ENCODE measurements at places on chromosomes 5 and 9.

DNA sequence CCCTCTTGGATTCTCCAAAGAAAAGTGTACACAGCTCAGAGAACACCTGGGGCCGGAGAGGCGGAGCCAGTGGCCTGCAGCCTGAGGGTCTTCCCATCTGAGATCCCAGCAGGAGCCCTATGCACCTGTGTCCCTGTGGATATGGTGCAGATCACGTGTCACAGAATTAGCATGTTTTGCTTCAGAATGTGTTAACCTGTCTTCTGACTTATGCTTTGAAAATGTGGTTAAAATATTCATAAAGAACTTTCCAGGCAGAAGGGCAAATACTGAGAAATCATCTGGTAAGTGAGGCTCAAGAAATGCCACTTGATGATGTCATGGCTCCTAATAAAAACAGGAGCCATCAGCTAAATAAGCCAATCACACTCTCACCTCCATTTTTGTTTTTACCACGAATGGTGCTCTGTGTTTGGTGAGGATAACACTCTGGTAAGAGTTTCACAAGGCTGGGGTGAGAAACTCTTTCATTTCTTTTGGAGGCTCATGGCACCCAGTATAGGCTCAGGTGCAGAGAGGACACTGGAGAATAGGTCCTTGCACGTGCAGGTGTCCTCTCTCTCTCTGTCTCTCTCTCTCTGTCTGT lies 279.8 kb downstream of the FSTL4 start:
- DNase-seq, result no peak

DNA sequence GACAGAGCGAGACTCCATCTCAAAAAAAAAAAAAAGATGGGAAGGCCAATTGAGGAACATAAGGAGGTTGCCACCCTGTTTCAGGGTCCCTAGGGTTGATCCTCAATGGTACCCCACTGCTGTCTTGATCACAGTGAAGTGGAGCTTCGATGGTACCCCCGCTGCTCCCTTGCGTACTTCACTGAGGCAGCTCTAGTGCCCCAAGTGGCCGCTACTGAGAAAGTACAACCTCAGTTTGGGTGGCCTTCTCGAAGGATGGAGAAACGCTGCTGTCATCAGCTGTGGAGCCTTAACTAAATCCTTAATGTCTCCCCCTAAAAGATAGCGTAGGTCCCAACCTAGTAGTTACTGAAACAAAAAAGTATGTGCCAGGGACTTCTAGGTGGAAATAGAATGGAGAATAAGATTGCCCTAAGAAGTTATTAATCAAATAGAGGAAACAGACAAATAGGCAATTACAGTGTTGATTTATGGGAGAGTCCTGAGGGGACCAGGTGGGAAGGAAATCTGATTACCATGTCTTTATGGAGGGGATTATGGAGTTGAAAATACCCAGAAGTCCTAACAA lies 6.3 kb downstream of the TESK1 start:
- peak; percentile 27 for DNase-seq

GRCh38 chr9:76459694-76460635 lies 983 bp downstream of the GCNT1 start:
- peak; percentile 4 for DNase-seq

DNA sequence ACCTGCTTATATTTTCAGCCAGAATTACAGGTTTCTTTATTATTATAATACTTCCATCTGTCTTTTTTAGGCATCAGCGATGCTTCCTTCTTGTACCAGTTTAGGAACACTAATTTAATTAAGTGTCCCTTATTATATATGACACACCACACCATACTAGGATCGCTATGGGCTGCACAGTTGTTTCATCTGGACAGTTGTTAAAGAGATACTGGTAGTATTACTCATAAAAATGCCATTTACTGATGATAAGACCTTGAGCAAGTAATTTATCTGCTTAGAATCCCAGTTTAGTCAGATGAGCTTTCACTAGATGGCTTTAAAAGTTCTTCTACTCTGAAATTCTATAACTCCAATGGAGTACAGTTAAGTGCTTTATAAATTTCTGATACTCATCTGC lies 17.1 kb downstream of the ARSK start:
- no peak for DNase-seq

DNA sequence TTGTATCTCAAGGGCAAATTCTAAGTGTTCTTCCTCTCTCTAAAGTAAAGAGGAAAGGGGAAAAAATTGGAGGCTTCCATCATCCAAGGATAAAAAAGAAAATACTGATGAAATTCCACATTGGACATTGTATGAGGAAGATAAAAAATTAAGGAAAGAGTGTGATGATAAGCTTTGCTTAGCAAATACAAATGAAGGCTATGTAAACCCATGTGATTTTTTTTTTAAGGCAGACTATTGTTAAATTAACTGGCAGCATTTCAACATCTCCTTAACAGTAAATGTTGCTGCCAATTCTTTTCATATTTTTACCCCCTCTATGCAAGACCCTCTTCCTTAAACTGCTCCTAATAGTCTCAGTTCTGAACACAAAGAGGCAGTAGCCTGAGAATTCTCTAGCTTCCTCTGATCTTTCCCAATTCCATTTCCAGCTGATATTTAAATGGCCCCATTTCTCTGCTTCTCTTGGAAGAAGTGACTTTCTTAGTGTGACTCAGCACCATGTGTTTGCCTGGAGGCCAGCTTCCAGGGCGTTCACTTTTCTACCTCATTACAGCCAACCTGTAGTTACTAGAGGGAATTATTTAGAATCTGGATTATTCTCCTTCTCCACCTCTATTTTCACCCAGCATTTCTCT lies 159.7 kb downstream of the TLE1 start:
- no peak for DNase-seq

DNA sequence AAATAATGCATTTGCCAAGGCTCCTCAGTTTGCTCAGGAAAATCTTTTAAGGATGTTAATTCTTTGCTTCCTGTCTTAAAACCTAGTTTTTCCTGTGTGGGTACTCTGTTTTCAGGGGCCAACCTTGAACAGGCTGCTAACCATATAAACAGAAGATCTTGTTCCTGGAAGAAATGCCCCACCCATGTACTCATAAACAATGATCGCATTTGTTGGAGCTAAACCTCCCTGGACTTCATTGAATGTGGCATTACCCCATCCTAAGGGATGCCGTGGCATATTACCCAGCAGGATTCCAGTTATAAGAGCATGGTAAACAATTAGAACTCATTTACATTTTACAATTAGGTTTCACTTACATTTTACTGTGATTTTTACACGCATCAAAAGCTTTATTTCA lies 436.0 kb downstream of the ZNF608 start:
- DNase-seq, result no peak

GRCh38 chr5:10480237-10480985 lies 38.7 kb downstream of the ROPN1L start:
- DNase-seq, result no peak

DNA sequence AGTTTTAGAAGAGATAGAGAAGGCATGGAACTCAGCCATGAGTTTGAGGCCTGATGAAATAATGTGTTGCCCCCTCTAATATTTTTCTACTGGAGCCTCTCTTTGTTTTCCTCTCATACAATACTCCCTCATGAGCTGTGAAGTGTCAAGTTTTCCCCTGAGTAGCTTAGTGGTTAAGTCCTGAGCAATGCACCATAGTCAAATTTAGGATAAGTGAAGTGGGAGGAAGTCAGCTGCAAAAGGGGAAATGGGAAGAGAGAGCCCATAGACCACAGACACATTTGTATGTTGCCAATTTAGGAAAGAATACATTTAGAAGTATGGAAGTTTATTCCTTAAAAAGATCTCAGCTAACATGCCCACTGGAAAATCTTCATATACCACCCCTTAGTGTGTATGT lies 171.5 kb upstream of the NREP start:
- no peak for DNase-seq

GRCh38 chr5:68287631-68287975 lies 72.0 kb downstream of the PIK3R1 start:
- DNase-seq, result no peak

GRCh38 chr9:15238646-15239045 lies 68.4 kb downstream of the TTC39B start:
- no peak for DNase-seq

DNA sequence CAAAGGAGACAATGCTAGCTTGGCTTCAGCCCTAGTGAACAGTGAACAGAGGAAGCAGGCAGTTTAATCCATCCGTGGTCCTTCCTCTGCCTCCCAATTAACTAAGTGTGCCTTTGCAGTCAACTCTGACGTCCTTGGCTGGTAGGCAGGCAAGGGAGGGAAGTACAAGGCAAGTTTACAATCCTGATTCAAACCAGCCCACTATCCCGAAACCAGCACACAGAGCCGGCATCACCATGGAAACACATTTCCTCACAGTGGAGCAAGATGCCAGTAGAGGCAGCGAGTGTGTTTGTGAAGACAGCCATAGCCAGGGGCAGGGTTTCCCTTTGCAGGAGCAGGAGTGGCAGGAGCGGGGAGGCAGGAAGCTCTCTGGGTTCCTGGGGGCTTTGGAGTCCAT lies 73.9 kb downstream of the GOLPH3 start:
- no peak for DNase-seq

All from neural crest cell (in vitro differentiated cells).